ENCODE measurements at places on chromosomes 12 and 14.

DNA sequence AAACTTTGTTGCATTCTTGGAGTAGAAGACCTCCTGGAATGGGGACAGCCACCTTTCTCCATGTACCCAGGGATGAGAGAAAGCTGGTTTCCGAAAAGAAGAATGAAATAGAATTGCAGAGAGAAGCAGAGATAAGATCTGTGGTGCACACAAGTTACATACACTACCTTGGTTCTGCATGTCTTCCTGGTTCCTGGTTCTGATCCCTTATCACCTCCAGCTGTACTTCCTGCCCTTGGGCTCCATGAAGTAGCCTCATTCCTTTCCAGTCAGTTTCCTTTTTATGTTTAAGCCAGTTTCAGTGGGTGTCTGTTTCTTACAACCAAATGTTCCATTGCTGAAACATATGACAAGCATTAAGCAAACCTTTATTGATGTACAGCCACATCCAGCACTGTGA is 69.3 kb downstream of the FBXW8 start:
- DNase-seq = no peak

DNA sequence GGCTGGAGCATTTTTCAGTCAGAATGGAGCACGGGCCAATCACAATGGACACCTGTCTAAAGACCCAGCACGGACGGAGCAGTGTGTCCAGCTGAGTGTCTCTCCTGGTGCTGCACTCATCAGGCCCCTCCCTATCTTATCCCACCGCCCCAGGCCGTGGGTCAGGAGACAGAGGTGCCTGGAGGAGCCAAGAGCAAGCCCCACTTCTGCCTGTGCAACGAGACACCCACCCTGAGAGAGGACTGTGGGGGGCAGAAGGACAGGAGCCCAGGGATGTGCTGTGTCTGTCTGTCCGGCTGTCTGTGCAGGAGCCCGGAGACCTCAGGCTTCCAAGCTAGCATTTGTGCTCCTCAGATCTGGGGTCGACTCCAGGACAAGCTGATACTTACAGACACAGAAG is 69.6 kb upstream of the SFSWAP start:
- DNase-seq = peak; percentile 14

DNA sequence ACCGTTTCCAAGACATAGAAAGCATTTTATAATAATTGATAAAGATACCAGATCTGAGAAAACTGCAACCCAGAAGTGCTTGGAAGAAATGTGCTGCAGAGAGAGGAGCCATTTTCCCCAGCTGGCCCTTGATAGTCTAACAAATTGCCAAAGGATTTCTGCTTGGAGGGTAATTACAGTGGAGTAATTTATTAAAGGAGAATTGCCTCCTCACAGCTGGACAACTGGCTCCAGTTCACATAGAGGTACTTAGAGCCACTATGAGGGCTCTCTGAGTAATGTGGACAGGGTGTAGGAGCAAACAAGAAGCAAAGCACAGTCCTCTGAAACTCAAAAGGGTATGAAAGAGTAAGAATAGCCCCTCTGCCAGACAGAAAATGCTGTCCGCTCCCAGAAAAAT is 335.6 kb downstream of the SYT1 start:
- no peak for DNase-seq

GRCh38 chr14:37056473-37056872 is 115.9 kb downstream of the SLC25A21 start:
- no peak for DNase-seq

- DNase-seq = no peak
Observed at GRCh38 chr14:70753518-70753953, 55.8 kb downstream of the MAP3K9 start.

DNA sequence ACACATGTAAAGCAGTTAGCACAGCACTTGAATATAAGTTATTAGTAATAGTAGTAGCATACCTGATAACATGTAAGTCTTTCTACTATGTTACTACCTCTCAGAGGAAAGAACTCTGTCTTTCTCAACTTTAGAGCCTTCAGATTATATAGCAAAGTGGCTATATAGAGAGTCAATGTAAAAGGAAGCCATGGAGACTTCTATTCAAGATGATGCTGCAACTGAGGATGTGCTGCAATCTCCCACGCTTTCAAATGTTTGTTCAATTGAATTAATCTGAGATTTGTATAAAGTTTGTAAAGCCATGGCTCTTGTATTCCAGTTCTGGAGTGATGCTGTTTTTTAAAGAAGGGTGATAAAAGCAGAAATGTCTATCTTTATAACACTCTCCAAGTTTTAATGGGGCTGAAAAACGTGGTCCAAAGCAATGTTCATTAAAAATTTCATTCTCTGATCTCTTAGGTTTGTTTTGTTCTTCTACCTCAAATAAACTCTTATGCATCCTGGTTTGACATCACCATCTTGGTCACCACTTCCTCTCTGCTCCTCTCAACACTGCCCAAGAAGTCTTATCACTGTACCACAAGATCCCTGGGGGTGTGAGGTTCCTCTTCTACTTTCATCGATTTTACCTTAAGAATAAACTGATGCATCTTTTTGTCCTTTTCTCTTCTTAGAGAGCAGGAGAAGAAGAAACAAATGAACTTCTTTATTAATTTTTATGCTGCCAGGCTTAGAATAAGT is 40.6 kb downstream of the C12orf42 start:
- DNase-seq = no peak

- no peak for DNase-seq
Observed at GRCh38 chr14:92514844-92515514, 1.4 kb downstream of the RIN3 start.

GRCh38 chr12:122166422-122167349 is 7.3 kb downstream of the IL31 start:
- DNase-seq = peak; percentile 75

DNA sequence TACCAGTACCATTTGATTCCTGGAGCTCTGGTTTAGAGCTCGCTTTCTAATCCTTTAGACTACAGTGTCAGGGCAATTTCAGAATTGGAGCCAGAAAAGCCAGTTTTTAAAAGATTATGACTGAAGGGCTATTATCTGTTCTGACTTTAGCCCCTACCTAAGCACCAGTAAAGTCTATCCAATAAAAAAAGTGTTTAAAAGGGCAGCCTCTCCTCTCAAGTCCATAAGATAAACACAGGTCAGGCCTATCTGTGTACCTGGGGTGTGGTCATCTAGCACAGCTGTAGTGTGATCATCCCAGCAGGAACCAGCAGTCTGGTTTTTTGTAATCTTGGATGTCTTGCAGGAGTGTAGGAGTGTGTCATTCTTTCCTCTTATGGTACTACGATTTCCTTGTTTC is 6.6 kb downstream of the APPL2 start:
- no peak for DNase-seq

DNA sequence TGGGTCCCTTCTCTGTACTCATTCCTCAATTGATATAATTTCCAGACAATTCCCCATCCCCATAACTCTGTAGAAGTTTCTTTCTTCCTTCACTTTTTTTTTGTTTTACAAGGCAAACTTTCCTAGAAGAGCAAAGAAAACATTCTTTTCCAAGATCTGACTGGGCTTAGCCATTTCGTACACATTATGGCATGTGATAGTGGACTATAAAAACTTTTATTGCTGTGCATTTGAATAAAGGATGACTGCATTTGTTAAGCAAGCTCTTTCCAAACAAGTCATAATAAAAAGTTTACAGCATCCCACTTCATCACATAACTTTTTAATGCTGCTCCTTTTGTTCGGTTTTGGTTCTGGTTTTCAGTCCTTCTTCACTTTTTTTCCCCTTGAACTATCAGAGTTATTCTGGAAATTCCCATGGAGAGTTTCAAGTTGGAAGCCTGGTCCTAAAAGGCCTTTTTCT is 231.0 kb upstream of the HMGA2 start:
- DNase-seq = no peak

DNA sequence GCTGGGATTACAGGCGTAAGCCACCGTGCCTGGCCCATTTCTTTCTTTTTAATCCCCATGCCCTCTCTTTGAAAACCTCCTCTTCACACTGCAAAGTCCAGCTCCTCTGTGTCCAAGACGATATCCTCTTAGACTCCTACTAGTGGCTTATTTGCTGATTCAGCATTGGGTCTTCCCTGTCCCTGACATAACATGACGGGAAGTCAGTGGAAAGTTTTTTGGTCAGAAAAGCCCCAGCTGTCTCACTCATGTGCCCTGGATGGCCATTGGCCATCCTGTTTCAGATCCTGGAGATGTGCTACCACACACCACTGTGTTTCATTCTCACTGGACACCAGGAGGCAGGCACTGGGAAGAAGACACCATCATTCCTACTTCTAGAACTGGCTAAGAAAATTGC is 102.6 kb upstream of the MED13L start:
- DNase-seq = no peak

- DNase-seq = no peak
Observed at GRCh38 chr14:21924479-21924878, 250.9 kb upstream of the OR4E1 start.

GRCh38 chr14:100025111-100025510 is 40.1 kb upstream of the EVL start:
- DNase-seq = peak; percentile 89

GRCh38 chr14:38731962-38732361 is 371.1 kb downstream of the SEC23A start:
- DNase-seq = no peak

- DNase-seq = no peak
Observed at GRCh38 chr12:22271023-22271422, 63.5 kb downstream of the ST8SIA1 start.

- no peak for DNase-seq
Observed at GRCh38 chr14:67516676-67517075, 16.4 kb upstream of the PLEKHH1 start.

DNA sequence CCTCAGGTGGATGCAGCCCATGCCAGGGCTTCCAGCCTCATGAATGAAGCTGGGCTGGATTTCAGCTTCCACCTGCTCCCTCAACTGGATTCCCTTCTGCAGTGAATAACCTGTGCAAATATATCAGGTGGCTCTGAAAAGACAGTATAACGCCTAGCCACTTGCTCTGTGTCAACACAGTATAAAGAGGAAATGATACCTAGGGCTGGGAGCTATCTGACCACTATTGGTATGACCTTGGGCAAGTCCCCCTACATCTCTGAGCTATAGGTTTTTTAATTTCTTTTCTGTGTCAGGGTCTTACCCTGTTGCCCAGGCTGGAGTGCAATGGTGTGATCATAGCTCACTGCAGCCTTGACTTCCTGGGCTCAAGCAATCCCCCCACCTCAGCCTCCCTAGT is 19.8 kb downstream of the ISM2 start:
- no peak for DNase-seq
